ENCODE measurements at places on chromosomes 7 and 10.

DNA sequence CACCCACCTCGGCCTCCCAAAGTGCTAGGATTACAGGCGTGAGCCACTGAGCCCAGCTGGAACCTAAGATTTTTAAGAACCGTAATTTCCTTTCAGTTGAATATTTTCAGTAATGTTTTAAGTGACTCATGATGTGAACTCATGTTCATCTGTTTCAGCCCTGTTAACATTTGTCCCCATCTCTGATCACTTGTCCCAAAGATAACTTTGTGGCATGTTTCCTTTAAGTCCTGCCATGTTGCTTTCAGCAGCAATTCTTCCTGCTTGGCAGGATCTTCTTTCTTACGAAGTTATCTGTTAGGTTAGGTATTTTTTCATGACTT is 19.3 kb downstream of the ZRANB1 start:
- DNase-seq, result no peak

- DNase-seq, result peak; percentile 35
These were observed 1.5 kb downstream of the MKX start for GRCh38 chr10:27743877-27744801.

DNA sequence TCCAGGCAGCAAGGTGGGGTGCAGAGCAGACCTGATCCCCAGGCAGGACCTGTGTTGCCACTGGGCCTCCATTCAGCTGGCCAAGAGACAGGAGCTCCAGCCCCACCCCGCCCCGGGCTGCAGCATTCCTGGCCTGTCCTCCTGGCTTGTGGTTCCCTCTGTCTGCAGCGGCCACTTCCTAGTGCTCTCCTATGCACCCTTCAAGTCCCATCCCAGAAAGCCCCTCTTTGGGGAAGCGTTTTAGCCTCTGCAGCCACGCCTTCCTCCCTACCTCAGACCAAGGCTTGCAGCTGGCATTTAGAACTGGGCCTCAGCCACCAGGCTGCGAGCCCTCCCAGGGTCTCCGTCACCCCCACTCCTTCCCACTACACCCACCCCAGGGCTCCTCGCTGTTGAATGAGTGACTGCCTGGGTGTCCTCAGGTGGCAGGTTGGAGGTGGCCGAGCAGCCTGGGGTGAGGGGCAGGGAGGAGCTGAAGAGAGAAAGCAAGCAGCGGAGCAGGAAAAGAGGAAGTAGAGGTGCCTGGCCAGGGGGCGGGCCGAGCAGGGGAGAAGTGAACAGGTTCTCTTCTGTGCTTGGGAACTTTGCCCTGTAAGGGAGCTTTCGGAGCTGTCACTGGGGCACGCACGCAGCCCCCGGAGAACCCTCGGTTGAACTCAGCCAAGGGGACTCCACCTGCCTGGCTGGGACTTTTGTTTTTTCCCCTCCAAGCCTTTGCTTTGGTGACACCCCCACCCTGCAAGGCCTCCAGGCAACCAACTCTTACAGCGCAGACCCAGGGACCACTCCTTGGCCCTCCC is 109.1 kb upstream of the TNRC18 start:
- DNase-seq, result peak; percentile 79

GRCh38 chr10:26809973-26810372 is 50.8 kb downstream of the ABI1 start:
- DNase-seq, result no peak

- DNase-seq, result no peak
These were observed 3.0 kb upstream of the NRP1 start for GRCh38 chr10:33337326-33337957.

DNA sequence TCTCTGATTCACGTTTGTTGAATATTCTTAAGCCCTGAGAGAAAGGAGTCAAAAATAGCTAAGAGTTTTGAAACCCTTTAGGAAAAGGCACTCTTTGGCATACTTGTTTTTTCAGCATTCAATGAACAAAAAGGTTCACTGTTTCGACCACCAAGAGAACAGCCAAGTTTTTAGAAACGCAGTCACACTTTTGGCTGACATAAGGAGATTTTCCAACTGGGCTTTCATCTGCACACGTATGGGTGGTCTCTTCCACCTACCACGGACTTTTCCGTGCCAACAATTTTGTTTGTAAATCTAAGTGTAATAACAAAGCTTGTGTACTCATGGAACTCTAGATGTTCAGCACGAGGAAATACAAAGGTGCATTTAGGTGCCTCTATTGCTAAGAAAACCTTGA is 270.3 kb downstream of the WDR11 start:
- DNase-seq, result no peak

DNA sequence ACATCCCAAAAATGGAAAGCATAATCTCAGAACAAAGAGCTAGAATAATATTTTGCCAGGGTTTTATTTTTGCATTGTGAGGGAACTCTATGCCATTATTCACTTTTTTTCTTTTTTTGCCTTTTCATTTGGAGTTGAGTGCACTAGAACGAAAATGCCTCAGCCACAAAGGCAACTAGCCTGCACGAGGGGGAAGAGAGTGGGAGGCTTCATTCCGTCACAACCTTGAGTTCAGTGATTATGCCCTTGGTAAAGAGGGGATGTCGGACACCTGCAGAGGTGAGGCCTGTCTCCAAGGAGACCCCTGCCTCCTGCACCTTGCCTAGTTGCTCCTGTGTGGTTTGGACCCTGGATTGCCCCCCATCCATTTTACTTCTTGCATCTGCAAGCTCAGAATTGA is 232.7 kb downstream of the TEX36 start:
- DNase-seq, result no peak
